ENCODE measurements at places on chromosomes 5 and 9.
A peak's percentile ranks its signal among the peaks of the same experiment; 100 is the strongest.

GRCh38 chr5:39264528-39264927, 45.2 kb upstream of the FYB1 start:
- no peak for DNase-seq

DNA sequence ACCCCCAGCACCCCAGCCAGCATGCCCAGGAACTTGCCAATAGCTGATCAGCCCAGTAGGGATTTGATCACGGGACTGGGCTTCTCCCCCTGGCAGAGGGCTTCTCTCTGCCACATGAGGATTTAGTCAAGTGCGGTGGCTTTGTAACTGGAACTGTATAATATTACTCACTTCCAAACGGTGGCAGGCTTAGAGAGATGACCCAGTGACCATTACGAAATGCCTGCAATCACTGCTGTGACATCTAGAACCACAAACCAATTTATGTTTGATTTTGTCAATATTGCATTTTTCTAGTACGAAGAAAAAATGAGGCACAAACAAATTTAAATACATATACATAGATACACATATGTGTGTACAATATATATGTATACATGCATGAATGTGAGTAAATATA, 192.1 kb downstream of the ERCC6L2 start:
- no peak for DNase-seq

- no peak for DNase-seq
These were observed 182.7 kb downstream of the PBX3 start for GRCh38 chr9:125929846-125930245.

DNA sequence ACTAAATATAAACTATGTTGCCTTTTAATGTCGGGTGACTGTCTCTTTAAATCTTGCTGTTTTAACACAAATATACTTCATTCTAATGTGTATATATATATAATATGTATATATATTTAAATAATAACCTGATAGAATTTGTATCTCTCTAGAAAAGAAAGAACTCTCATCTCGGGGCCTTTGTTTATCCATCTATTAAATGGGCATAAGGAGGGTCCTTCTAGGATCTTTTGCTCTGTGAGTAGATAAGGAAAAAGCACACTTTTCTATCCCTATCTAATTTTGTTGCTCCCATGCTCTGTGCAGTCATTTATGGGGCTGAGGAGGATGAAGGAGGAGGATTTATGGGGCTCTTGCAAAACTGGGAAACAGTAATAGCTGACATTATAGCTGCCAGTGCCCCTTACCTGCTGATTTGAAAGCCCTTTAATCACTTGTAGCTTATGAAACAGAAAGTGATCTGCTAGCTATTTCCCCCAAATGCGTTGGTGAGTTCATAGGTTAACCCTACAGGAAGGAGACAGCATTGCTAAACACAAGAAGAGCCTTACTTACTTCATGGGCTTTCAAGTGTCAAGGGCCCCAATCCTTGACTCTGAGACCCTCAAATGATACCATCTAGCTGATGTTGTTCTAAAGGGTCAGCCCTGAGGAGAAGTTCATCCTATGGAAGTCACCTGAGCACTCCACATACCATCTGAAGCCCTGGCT, 5.8 kb upstream of the PPARGC1B start:
- no peak for DNase-seq

- peak; percentile 11 for DNase-seq
These were observed 488.6 kb upstream of the PTGER4 start for GRCh38 chr5:40191150-40191549.

DNA sequence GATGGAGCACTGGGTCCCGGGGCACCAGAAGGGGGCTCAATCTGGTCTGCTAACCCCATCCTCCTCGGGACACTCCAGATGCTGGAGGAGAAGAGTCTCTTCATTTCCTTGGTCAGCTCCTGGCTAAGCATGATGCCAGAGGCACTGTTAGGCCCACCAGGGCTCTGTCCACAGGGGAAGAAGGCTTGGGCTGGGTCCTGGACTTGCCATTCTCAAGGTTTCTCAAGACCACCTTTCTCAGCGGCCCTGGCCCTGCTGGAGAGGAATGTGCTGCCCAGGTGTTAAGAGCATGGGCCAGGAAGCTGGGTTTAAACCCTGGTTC, 7.9 kb downstream of the SH2D3C start:
- DNase-seq, result no peak

GRCh38 chr9:99490729-99491128, 268.6 kb downstream of the SEC61B start:
- DNase-seq, result no peak

DNA sequence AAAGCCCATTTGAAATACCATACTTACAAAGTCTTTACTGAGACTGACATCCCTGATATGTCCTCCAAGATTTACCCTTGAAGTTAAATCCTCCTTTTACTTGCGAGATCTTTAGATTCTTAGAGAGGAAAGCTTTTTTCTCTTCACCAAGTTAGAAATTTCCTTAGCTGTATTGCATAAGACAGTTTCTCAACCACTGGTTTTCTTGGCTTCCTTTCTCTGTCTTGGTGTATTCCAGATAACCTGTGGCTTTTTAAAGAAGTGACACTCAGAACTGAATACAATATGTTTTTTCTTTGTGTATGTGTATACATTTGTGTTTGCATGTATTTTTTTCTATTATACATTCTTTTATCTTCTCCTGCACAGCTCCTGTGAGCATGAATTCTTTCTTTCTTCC, 65.0 kb downstream of the SNCAIP start:
- DNase-seq, result peak; percentile 84

DNA sequence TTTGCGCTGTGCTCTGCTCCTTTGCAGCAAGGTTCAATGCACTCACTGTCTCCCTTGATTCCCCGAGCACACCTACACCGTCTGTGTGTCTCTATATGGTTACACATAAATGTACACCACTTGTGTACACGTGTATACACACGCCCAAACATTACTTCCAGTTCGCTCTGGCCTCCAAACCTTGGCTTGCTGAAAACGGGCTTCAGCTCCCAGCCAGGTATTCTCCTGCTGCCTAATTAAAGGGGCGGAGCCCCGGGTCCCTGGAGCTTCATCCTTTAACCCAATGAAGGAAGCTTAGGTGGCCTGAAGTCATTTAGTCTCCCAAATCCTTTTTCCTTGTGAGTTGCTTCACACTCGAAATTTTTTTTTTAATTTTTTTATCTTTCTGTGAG, 4.6 kb downstream of the ISL1 start:
- DNase-seq, result no peak

DNA sequence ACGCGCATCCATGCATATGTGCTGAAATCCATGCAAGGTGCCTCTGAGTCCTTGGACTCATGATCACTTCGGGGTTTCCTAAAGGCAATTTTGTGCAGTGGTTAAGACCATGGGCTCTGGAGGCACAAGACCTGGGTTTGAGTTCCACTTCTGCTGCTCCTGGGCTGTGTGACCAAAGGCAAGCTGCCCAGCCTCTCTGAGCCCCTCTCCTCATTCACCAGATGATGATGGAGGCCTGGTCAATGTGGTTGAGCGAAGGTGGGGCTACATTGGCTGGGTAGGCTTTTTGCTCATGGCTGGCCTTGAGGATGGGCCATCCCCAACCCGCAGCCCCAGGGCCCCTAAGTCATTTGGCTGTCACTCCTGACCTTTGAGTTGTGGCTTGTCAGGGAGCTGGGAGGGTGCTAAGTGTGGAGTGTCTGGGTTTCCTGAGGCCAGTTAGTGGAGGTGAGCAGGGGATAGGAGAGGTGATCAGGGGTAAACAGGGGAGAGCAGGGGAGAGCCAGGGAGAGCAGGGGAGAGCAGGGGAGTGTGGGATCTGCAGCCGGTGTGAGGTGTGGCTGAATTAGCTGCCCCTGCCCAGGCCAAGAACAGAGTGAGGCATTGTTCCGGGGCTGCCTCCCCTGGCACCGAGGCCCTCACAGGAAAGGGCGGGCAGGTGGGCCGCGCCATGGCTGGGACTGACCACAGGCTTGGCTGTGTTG, 64.6 kb upstream of the SYNPO start:
- no peak for DNase-seq

- DNase-seq, result peak; percentile 75
These were observed 2.8 kb downstream of the TICAM2 start for GRCh38 chr5:115599502-115599901.

GRCh38 chr5:72608297-72608696, 101.1 kb upstream of the ZNF366 start:
- peak; percentile 41 for DNase-seq

DNA sequence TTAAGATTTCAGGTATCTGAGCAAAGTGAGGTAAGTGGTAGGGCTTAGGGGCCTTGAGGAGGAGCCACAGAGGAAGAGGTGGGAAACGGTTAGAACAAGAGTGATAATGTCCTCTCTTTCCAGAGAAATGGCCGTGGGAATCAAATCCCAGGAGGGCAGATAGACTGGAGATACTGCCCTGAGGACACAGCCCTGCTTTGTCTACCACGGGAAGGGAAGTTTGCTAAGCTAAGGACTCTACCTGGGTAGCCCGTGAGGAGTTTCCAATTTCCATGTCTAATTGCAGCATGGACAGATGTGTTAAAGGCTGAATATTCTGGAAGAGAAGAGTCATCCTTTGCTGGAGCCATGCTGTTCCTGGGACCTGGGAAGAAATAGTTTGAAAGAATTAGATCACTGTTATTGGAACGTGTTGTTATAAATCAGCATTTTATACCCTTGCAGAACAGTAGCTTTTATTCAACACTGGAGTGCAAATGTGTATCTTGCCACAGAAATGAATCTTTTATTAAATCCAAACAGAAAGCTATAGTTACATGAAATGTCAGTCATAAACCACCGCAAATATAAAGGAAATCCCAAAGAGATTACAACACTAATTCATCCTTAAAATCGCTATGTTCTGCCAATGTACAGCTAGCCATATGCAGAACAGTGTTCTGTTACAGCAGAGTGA, 133.2 kb upstream of the LHFPL2 start:
- DNase-seq, result no peak

DNA sequence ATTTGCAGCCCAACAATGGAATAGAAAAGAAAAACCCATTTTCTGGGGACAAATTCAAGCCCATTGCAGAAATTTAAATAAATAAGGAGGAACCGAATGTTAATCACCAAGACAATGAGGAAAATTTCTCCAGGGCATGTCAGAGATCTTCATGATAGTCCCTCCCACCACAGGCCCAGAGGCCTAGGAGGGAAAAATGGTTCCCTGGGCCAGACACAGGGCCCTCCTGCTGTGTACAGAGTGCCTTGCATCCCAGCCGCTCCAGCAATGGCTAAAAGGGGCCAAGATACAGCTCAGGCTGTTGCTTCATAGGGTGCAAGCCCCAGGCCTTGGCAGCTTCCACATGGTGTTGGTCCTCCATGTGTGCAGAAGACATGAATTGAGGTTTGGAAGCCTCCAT, 73.4 kb upstream of the FOXE1 start:
- DNase-seq, result no peak

DNA sequence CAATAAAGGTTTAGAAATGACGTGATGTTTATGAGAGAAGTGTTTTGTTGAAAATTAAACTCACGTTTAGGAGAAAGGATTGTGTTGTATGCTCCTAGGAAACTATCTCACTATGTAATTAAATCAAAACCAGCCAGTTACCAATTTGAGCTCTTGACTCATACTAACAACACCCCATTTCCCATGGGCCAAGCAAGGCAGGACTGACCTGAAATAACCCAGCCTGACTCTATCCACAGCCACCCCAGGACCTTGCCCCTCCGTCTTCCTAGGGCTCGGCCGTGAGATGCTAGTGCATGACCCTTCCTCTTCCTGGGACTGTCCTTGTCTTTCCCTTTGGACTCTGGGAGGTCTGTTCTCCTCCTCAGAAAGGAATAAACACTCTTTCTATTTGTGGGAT, 16.4 kb downstream of the TLR4 start:
- DNase-seq, result no peak

GRCh38 chr9:109417585-109418544, 80.2 kb downstream of the PTPN3 start:
- DNase-seq, result no peak

GRCh38 chr9:135020481-135021392, 66.7 kb upstream of the OLFM1 start:
- DNase-seq, result no peak

GRCh38 chr5:60183881-60184280, 290.4 kb upstream of the PDE4D start:
- no peak for DNase-seq

DNA sequence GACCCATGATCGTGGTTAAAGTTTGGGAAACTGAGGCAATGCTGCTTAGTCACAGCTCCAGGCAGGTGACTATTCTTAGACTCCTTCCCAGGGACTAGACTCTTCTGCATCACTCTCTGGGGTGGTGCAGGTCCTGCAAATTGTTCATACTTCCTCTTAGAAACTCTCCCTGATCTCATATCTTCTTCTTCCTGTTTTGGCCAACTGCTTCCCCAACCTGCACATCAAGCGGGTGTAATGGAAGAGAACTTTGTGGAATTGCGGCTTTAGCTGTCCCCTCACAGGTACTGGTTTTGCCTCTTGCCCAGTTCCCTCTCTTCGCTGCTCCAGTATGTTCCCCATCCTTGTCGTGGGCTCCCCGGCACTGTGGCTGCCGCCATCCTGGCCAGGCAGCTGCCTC, 111.5 kb upstream of the CTSL start:
- DNase-seq, result no peak

DNA sequence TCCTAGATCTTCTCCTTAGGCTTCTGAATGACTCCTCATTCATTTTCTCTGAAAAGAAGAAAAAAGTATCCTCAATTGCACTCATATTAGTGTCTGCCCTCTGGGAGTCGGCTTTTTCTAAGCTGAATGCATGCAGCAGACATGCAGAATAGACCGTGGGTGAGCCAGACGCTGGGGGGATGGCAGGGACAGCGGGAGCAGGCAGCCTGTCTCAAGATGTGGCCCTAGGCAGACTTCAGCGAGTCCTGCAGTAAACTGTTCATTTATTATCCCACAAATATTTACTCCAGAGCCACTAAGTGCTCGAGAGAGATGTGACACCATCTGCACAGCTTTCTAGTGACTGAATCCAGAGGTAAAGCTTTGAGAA, 164.9 kb upstream of the RAI14 start:
- no peak for DNase-seq

DNA sequence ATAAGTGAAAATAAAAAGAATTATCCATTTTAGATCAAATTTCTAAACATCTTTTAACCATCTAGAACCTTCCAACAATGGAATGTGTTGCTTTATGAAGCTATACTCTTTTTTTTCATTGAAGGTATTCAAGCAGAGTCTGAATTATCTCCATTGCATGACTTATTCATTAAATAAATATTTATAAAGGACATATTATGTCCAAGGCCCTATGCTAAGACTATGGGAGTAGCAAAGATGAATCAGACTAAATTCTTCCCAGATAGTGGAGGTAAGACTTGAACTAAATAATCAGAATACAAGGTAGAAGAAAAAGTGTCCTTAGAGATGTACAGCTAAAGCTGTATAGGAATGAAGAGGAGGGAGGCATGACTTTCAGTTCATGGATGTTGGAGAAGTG, 215.5 kb upstream of the RGMB start:
- no peak for DNase-seq
